ENCODE measurements at places on chromosomes 6 and 20.

- DNase-seq, result no peak
These were observed 36.9 kb upstream of the EPB41L1 start for GRCh38 chr20:36117638-36118037.

GRCh38 chr6:11763460-11764249, 14.9 kb downstream of the ADTRP start:
- DNase-seq, result no peak

DNA sequence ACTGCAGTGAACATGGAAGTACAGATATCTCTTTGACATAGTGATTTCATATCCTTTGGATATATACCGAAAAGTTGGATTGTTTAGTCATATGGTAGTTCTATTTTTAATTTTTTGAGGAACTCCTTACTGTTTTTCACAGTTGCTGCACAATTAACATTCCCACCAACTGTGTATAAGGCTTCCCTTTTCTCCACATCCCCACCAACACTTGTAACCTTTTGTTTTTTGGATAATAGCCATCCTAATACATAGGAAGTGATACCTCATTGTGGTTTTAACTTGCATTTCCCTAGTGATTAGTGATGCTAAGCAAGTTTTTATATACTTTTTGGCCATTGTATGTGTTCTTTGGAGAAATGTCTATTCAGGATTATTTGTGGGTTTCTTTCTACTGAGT, 45.1 kb upstream of the TENT5A start:
- no peak for DNase-seq

GRCh38 chr6:72406517-72406916, 215.3 kb upstream of the KCNQ5 start:
- no peak for DNase-seq

DNA sequence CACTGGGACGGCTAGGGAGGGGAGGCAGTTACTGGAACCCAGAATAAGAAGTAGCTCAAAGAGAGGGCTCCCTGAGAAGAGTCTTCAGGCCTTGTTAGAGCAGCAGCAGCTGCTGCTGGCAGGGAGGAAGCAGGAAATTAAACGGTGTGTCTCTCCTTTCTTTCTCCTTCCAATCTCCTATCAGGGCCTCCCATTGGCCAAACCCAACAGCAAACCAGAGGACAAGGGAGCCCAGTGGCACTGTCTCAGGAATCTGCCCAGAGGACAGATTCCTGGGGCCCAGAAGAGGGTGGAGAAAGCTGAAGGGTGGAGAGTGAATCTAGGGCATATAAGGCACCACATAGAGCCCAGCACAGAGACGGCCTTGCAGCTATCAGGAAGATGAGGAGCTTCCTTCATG, 10.2 kb downstream of the BTN3A1 start:
- DNase-seq, result no peak

GRCh38 chr20:16145919-16146318, 427.3 kb downstream of the KIF16B start:
- no peak for DNase-seq

GRCh38 chr6:167323111-167323510, 1.8 kb upstream of the TTLL2 start:
- no peak for DNase-seq

- DNase-seq, result no peak
These were observed 41.7 kb downstream of the SLC9A8 start for GRCh38 chr20:49854190-49854875.

DNA sequence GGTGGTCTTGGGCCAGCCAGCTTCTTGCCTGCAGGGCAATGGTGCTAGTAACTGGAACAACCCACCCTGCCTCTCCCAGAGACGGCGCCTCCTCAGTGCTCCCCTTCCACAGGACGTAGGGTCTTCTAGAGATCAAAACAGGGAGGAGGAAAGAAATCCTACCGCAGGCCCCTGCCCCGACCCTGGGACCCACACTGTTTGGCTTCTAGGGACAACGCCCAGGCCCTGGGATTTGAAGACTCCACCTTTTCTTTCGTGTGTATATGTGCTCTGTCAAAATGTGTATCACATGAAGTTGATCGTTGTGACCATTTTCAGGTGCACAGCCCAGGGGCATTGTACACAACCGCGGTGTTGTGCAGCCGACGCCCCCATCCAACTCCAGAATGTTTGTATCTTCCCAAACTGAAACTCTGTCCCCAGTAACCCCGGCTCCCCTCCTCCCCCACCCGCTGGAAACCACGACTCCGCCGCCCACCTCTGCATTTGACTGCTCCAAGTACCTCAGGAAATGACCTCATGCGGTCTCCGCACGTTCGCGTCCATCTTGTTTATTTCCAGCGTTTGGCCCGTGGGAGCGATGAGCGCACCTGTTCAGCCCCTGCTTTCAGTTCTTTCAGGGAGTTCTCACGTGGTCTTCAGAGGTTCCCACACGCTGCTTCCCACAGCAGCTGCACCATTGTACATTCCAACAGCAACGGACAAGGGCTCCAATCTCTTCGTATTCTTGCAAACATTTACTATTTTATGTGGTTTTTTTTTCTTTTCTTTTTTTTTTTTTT, 3.4 kb upstream of the BHLHE23 start:
- DNase-seq, result no peak

DNA sequence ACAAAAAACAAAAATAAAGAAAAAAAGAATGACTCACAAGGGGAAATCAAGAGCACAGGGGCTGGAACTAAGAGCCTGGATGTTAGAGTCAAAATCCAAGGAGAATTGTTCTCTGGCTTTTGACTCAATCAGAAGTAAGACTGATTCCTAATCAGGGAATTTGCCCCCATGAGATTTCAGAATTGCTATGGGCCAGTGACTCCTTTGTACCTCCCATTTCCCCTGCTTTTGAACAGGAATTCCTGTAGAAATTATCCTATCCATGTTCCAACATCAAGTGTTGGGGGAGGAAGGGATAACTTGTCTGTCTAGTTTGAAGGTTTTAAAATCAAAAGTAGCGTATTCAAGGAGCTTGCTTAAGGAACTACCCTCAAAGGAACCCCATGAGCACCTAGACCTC, 396.7 kb downstream of the CDC5L start:
- no peak for DNase-seq

DNA sequence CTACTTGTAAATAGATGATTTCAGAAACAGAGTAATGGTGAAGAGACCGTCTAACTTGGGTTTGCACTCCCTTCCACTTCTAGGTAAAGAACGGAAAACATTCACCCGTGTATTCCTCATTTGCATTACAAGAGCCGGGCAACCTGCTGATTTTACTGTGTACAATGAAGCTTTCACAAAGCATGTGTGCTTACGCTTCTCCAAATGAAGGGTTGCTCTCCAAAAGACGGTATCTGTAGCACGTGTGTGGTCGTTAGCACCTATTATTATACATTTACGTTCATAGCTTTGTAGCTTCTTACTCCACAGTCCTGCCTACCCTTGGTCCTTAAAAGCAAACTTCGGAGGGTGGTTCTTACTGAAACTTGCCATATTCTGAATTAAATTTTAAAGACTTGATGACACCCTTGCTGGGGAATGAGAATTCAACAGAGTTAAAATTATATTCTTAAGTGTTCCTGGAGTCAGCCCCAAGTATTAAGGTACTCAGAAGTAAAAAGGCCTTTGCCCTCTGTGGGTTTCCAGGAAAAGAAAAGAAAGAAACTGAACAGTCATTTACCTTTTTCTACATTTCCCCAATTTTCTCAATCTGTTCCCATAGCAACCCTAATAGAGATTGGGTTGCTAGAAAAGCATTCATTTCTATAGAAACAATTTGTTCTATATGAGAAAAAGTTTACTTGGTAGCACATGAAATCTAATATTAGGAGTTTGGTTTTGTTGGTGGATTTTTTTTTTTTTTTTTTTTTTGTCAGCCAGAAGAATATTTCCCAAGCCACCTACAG, 61.9 kb upstream of the KCNG1 start:
- DNase-seq, result no peak

- DNase-seq, result no peak
These were observed 110.8 kb downstream of the ERMARD start for GRCh38 chr6:169862043-169862891.

DNA sequence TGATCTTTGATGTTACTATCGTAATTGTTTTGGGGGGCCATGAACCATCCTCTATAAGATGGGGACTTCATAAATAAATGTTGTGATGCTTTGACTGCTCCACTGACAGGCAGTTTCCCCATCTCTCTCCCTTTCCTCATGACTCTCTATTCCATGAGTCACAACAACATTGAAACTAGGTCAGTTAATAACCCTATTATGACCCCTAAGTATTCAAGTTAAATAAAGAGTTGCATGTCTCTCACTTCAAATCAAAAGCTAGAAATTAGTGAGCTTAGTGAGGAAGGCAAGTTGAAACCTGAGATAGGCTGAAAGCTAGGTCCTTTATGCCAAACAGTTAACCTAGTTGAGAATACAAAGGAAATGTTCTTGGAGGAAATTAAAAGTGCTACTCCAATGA, 491.0 kb downstream of the HAO1 start:
- DNase-seq, result no peak

GRCh38 chr20:4593149-4593525, 128.6 kb upstream of the PRND start:
- no peak for DNase-seq

DNA sequence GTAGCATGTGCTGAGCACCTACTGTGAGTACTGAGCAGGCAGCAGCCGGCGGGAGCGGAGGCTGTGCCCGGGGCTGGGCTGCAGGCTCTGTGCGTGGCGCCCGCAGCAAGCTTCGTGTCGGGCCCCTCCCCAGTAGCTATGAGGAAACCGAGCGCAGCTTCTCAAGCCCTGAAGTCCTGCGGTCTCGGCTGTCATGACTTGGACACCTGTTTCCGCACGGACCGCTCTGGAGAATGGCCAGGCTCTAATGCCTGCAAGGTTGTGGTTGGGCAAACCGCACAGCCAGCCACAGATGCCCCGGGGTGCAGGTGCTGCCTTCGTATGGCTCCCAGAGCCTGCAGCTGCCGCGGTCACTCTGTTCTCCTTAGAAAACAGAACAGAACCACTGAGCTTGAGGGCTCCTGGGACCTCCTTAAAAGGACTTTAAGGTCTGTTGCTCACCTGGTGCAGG, 33.7 kb downstream of the PYGB start:
- DNase-seq, result no peak

DNA sequence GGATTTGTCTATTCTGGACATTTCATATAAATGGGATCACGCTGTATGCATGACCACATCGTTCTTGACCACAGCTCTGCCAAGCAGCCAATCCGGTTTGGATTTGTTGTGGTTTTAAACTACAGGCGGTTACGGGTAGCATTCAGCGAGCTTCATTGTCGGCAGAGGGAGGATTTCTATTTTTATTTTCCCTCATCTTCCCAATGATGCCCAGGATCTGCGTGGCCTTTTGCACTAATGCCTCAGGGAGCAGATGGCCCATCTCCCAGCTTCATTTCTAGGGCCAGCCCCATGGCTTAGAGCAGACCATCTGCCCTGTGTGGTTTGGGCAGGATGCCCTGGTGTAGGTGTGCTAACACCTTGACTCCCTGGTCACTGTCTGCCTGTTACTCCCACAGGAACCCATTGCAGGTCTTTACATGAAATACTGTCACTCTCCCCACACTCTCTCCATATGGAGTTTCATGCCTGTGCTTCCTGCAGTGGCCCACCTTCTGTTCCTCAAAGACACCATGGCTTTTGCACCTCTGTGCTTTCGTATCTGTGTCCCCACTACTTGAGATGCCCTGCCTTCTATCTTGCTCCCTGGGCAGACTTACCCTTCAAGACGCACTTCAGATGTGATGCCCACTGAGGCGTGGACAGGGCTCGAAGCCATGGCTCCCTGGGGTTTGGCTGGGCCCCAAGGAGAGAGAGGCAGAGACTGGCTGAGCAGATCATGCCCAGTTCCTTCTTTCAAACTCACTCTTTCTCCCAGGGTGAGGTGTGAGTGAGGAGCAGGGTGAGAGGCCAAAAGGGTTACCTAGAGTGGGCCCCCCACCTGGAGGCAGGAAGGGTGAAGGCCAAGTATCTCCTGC, 26.0 kb downstream of the SDCBP2 start:
- DNase-seq, result no peak

GRCh38 chr6:82507112-82507511, 143.5 kb downstream of the TPBG start:
- no peak for DNase-seq

DNA sequence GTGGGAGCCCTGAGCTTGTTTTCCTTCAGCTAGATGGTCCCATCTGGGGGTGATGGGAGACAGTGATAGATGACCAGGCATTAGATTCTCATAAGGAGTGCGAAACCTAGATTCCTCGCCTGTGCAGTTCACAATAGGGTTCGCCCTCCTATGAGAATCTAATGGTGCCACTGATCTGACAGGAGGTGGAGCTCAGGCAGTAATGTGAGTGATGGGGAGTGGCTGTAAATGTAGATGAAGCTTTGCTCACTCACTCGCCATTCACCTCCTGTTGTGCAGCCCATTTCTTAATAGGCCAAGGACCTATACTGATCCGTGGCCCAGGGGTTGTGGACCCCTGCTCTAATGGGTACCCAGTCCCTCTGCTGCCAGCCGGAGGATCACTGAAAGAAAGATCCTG, 20.7 kb upstream of the KCNB1 start:
- DNase-seq, result no peak

DNA sequence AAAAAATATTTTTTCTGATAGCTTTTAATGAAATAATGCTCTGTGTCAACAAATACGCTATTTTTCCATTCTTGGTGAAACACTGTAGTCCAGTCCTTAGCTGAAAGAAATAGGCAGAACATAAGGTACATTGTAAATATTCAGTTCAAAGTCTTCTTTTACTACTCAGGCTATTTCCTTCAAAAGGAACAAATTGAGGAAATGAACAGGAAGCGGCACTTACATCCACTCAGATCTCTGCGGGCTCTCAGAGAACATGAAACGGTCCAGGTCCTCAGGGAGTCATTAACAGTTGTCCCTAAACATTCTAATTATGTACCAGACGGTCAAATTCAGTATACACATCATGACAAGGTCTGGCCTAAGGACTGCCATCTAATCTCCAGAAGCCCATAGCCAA, 212.6 kb downstream of the KIF16B start:
- DNase-seq, result no peak

DNA sequence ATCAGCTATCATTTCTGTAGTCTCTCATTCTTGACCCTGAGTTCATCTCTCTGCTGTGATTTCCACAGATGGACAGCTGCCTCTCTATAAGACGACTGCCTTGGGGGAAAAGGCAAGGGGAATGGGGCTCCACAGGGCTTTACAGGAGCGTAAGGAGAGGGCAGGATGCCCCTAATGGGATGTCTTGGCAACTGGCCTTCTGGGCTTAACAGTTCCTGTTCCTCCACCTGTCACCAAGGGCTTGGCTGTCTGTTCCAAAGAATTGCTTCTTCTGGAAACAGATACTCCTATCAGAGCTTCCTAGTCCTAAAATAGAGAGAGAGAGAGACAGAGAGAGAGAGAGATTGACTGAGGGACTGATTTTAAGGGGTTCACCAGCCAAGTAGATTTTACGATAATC, 181.9 kb downstream of the TMEM200A start:
- no peak for DNase-seq

GRCh38 chr6:107784669-107785068, 39.4 kb downstream of the SCML4 start:
- no peak for DNase-seq

DNA sequence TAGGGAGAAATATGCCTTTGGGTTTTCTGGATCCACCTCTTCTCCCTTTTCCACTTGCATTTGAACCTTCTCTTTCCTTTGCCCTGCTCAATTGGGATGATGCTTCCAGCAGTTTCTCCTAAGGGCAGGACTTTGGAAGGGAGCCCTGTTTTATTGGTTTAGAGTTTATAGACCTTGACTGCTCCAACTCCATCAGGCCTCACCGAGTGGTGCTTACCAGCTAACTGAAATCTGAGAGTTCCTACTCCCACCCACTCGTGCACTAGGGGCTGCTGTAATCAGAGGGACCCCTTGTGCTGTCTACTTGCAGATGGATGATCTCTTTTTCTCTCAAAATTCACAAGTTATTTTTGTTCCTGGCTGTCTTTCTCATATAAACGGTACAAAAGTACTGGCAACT, 121.3 kb upstream of the SLC22A16 start:
- no peak for DNase-seq

- DNase-seq, result no peak
These were observed 168.5 kb downstream of the DHX35 start for GRCh38 chr20:39130627-39131026.
